ENCODE measurements at places on chromosomes 13 and 19.
A peak's percentile ranks its signal among the peaks of the same experiment; 100 is the strongest.

GRCh38 chr19:53086949-53087348 lies 16.3 kb downstream of the ZNF160 start:
- DNase-seq: no peak

- no peak for DNase-seq
Measured at GRCh38 chr19:10766049-10766623, 48.3 kb downstream of the DNM2 start.

GRCh38 chr19:53532362-53532761 lies 5.6 kb upstream of the ZNF331 start:
- DNase-seq: no peak

- DNase-seq: peak; percentile 100
Measured at GRCh38 chr19:58572818-58573657, at the start of gene MZF1. TSS of gene MZF1 (minus strand) at chr19:58573335. CDS start at chr19:58571389, 1,946 bp downstream.

GRCh38 chr13:48251611-48252081 lies 18.6 kb downstream of the ITM2B start:
- DNase-seq: no peak

GRCh38 chr13:40102360-40102727 lies 446.9 kb downstream of the COG6 start:
- no peak for DNase-seq

DNA sequence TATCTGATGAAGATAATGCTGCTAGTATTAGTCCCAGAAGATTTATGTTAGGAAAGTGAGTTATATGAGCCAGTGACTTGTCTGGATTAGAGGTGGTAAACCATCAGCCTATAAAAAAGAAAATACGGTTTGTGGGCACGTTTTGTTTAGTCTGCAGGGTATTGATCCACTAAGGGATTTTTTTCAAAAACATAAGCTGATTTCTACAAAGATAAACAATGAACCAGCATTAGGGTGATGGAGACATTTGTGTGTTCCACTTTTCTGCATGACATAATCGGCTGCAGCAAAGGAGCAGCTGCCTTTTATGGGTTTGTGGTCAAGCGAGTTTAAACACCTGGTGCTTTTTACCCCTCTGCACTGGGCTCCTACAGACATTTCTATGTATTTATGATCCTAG lies 836.4 kb upstream of the GPC6 start:
- DNase-seq: no peak

GRCh38 chr13:44300895-44301638 lies 72.6 kb upstream of the SERP2 start:
- no peak for DNase-seq

DNA sequence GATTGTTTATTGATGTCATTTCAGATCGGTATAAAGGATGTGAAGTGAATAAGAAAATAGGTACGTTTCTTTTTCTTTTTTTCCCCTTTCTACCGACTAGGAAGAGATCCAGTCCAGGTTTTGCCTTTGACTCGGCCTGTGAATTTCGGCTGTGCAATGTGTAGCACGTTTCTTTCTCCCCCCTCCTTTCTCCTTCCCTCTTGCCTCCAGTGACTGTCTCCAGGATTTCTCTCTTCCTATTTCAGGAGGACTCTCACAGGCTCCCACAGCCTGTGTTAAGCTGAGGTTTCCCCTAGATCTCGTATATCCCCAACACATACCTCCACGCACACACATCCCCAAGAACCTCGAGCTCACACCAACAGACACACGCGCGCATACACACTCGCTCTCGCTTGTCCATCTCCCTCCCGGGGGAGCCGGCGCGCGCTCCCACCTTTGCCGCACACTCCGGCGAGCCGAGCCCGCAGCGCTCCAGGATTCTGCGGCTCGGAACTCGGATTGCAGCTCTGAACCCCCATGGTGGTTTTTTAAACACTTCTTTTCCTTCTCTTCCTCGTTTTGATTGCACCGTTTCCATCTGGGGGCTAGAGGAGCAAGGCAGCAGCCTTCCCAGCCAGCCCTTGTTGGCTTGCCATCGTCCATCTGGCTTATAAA lies at the start of gene GPC6:
Gene GPC6 (plus strand): TSS at position 185 of the 657 bp plus-strand sequence.
- DNase-seq: no peak

DNA sequence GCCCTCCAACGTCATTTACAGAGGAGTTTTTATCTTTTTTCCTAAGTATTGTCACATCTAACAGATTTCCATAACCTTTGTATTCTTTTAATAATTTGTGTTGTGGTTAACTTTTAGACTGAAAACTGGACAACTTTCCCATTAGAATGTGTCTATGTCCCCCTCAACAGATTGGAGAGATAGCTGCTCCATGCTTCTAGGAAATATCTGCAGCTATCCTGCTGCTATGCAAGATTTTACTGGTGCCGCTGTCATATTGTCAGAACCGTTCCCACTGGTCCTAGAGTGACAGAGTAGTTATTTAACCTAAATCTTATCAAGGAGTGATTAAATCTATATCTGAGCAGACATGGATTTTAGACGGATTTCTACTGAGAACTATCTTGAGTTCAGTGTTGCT lies 130.0 kb downstream of the MAB21L1 start:
- DNase-seq: no peak

GRCh38 chr19:34126966-34127365 lies 45.3 kb upstream of the LSM14A start:
- no peak for DNase-seq

DNA sequence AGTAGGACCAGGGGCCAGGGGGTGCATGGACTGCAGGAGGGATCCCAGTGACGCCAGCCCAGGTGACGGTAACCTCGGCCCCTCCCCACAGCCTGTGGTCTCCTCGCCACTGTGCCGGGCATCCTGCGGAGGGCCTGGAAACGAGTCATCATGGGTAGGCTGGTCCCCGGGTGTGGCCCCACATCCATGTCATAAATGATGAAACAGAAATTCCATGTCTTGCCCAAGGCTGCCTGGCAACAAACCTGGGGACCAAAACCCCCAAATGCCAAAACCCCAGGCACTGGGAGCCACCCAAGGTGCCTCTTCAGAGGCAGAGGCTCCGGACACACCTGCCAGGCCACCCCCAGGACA lies 20.9 kb downstream of the MAP2K2 start:
- no peak for DNase-seq

- DNase-seq: no peak
Measured at GRCh38 chr19:4012092-4012974, 4.8 kb downstream of the PIAS4 start.

DNA sequence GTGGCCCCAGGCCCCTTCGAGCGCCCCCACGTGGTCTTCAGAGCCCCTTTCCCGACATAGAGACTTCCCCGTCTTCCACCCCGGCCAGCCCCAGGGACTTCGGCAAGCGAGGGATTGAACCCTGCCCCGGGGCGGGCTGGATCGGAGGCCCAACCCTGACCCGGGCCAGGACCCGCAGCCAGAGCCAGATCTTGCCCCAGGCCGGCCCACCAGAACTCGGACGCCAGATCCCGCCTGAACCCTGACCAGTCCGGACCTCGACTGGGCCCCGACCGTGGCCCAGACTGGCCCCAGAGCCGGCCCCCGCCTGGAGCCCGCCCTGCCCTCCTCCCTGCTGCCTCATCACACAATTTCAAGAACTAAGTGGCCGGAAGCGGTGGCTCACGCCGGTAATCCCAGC lies 253 bp upstream of the TPTE2 start:
- DNase-seq: no peak

DNA sequence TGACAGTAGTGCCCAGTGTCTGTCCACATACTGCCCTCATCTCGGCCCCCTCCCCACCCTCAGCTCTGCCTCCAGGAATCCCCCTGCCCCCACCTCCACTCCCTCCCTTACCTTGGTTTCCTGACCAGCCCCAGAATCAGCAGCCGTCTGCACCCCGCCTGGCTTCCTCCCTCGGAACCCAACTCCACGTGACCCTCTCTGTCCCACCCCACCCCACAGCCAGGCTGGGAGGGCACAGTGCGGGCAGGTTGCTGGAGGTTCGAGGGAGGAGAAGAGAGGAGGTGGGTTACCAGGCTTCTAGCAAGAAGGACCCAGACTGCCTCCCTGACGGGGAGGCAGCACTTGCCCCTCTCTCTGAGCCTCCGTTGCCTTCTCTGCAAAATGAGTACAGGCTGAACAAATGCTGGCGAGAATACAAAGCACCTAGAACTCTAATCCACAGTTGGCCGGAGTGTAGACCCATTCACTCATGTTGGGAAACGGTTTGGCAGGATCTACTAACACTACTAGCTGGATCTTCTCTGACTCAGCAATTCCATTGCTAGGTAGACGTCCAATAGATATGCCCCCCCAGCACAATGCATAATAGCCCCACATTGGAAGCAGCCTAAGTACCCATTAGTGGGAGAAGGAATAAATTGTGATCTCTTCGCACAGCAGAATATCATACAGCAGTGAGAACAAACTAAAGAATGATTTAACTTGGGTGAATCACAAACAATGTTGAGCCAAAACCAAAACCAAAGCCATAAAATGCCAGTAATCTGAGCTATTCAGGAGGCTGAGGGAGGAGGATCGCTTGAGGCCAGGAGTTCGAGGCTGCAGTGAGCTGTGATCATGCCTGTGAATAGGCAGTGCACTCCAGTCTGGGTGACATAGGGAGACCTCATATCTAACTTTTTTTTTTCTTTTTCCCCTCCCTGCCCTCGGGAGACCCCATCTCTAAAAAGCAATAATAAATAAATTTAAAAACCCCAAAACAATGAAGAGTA lies at the start of gene RASAL3:
Gene RASAL3 (minus strand): TSS at position 151 of the 992 bp plus-strand sequence. CDS start 186 bp downstream, outside the sequence.
- DNase-seq: peak; percentile 46

- peak; percentile 22 for DNase-seq
Measured at GRCh38 chr19:35718345-35719041, 690 bp downstream of the KMT2B start.

GRCh38 chr19:50649433-50650391 lies at the start of gene C19orf81:
TSS of gene C19orf81 (plus strand) at chr19:50649445. CDS start at chr19:50649445, 0 bp downstream.
- DNase-seq: no peak

DNA sequence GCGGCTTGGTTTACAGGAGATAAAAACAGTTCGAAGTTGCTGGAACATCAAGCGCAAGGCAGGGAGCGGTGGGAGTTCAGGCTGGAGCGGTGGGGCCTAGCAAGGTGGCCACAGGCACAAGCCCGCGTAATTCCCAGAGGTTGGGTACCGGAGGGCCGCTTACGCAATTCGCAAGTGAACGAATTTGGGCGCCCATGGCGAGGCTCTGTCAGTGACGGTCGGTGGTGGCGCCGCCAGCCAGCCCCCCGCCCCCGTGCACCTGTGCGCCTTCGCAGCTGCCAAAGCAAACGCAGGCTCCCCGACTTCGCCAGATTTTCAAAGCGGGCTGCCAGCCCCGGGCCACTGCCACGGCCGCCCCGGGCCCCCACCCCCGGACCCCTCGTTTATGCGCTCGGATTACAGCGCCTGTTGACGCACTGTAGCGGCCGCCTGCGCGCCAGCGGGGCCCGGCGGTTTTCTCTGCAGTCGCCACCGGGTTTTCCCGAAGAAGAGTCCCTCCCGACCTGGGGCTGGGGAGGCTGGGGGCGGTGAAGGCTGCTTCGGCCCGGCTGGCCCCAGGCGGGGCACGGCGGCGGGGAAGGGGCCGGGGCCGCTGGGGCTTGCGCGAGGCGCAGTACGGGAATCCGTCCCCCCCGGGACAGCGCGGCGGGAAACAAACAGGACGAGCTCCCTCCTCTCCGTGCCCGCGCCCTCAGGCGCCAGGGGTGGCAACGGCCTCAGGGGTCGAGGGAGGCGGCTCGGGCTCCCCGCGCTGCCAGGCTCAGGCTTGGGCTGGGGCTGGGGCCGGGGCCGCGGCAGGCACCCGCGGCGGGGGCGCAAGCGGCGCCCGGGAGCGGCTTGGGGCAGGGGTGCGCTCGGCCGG lies 709 bp downstream of the N4BP2L1 start:
- DNase-seq: peak; percentile 15

- DNase-seq: no peak
Measured at GRCh38 chr19:51296336-51297093, 14.9 kb upstream of the IGLON5 start.

DNA sequence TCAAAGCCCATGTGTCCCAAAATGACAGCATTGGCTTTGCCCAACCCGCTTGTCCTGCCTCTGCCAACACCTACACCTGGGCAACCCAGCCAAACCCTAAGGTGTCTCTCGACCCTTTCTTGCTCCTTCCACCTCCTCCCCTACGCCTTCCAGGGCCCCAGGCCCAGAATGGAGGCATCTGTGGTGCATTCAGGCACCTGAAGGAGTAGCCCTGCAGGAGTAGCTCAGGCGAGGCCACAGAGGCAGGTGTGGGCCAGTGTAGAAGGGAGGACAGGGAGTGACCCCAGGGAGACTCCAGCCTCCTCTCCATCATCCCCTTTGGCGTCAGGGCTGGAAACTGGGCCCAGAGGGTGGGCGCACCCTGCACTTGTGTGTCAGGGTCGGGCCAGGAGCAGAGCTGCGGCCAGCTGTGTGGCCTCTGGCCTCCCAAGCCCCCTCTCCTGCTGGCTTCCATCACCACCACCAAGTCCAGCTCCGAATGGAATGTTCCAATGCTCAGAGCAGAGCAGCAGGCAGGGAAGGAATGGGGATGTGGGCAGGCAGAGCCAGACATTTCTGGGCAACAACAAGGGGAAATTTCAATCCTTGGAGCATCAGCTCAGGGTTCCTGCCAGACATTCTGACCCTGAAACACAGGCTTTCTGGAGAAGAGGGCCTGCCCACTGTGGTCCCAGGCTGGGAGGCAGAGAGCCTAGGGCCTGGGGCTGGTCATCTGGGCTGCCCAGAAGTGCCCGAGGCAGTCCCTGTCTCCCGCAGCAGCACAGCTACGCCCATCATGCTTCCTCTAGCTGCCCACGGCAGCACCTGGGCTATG lies 16.4 kb downstream of the PLEKHF1 start:
- DNase-seq: no peak

DNA sequence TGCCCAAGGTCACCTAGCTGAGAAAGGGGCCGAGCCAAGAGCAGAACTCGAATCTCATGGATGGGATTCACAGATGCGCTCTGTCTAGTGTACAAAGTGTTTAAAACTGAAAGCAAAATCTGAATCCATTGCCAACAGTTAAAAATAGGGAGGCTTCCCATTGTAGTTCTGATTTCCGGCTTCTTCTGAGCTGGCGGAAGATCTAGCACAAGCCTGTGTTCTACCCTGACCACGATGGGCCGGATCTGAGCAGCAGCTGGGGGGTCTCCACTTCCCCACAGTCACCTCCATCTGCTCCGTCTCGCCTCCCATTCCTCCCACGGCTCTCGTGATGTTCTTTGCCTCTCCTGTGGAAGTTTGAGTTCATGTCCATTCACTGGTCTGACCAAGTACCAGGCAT lies 2.4 kb downstream of the CACNG8 start:
- DNase-seq: no peak

DNA sequence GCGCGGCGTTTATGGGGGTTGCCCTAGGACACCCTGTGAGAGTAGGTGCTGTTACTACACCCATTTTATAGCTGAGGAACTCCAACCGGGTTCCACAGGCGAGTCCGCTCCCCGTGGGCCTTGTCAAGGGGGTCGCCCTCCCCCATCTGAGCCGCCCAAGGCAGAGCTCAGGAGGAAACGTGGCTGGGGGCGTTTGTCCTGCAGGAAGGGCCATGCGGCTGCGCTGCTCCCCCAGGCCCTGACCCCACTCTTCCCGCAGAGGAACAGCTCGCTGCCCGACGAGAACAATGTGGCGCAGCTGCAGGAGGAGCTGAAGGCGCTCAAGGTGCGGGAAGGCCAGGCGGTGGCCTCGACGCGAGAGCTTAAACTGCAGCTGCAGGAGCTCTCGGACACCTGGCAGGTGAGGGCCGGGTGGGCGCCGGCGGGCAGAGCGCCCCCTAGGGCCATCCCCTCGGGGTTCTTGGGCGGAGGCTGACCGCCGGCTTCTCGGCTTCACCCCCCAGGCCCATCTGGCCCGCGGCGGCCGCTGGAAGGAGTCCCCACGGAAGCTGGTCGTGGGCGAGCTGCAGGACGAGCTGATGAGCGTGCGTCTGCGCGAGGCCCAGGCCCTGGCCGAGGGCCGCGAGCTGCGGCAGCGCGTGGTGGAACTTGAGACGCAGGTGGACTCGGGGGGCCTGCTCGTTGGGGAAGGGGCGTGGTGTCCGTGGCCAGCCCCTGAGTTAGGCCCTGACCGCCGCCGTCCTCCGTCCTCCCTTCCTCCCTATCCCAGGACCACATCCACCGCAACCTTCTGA lies 12.4 kb downstream of the PRR36 start:
- DNase-seq: no peak

All from activated T-helper 1 cell treated with anti-CD3 and anti-CD28 coated beads, Interleukin-2, amount 50 U/mL, for 16 hours (primary cell).